WERI-Rb-1 (cell line): ENCODE measurements at places on chromosomes 4 and X.

DNA sequence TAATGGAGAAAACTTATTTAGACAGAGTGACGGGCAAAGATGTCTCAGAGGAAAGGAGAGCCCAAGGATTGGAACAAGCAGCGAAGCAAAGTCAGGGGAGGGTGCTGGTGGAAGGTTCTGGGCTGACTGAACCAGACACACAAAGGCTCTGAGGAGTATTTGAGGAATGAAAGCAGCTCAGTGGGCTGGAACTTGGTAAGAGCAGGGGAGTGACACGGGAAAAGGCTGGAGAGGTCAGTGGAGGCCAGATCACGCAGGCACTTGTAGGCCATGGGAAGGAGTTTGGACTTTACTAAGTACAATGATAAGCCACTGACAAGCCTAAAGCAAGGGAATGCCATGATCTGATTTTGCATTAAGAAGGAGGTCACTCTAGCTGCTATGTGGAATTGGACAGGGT is 71.4 kb downstream of the TSC22D3 start:
- no peak for DNase-seq

DNA sequence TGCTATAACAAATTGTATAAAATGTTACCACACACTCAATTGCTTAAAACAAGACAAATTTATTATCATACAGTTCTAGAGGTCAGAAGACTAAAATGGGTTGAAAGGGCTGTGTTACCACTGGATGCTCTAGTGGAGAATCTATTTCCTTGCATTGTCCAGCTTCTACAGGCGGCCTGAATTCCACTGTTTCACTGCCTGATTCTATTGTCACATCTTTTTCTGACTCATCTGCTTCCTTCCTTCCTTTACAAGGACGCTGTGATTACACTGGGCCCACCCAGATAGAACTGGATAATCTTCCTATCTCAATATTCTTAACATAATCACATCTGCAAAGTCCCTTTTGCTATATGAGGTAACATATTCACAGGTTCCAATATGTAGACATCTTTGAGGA is 19.4 kb upstream of the ARMCX1 start:
- no peak for DNase-seq

GRCh38 chr4:172946503-172946902 is 222.1 kb upstream of the GALNT7 start:
- no peak for DNase-seq

GRCh38 chr4:150743564-150744342 is 161.8 kb downstream of the MAB21L2 start:
- DNase-seq, result no peak

GRCh38 chr4:130035391-130035790 is 939.4 kb downstream of the C4orf33 start:
- no peak for DNase-seq

- DNase-seq, result no peak
These were observed 203.0 kb downstream of the AFAP1 start for GRCh38 chr4:7736436-7737267.

- DNase-seq, result peak; percentile 76
These were observed 56.6 kb upstream of the BCOR start for GRCh38 chrX:40154250-40154852.

DNA sequence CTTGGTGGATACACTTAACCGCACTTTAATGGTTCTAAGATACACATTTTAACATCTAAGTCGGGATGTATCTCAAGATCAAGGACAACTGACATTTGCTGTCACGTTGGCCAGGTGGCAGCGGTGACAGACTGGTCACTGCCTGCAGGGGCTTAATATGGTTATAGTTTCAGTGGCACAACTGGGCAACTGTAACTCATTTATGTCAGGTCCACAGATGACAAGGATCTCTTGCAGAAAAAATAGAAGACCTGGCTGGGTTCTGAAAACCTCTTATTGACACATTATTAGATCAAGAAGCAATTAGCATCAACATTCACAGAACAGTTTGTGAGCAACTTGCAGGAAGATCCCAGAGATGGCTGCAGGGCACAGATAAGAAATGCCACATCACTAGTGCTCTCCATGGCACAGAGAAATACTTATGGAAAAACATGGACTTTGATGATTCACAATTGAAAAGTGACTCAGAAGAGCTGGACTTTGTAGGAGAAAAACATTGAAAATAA is 99.6 kb upstream of the SORBS2 start:
- DNase-seq, result no peak

DNA sequence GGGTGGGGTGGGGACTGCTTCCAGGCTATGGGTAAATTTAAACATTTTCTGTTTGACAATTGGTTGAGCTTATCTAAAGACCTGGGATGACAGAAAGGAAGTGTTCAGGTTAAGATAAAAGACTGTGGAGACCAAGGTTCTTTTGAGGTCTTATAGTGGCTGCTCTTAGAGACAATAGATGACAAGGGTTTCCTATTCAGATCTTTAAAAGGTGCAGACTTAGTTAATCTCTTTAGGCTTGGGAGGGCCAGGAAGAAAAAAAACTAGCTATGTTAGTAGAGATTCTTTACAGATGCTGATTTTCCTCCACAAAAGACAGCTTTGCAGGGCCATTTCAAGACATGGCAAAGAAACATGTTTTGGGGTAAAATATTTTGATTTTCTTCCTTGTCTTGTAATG is 972.5 kb downstream of the CCSER1 start:
- DNase-seq, result no peak

- no peak for DNase-seq
These were observed 2.7 kb downstream of the NDP start for GRCh38 chrX:43970528-43970927.

GRCh38 chrX:39749135-39749534 is 348.6 kb downstream of the BCOR start:
- no peak for DNase-seq

DNA sequence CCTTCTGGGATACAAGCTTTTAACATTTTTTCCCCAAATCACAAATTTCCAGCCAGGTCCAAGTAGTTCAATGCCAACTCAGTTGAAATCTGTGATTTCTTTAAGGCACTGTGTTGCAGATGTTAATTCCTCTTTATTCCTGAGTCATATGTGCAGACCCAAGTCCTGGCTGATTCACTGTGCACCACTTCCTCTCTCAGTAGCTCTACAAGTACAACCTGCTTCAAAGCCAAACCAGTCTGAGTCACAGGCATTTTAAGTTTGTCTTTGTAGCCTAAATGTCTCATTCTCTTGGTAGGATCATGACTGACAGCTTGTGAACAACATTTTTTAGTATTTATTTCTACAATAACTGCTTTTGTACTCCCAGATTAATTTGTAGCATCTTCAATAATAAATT is 165.6 kb upstream of the S100G start:
- DNase-seq, result no peak

GRCh38 chrX:53084863-53085262 is 2.7 kb downstream of the TSPYL2 start:
- DNase-seq, result no peak

DNA sequence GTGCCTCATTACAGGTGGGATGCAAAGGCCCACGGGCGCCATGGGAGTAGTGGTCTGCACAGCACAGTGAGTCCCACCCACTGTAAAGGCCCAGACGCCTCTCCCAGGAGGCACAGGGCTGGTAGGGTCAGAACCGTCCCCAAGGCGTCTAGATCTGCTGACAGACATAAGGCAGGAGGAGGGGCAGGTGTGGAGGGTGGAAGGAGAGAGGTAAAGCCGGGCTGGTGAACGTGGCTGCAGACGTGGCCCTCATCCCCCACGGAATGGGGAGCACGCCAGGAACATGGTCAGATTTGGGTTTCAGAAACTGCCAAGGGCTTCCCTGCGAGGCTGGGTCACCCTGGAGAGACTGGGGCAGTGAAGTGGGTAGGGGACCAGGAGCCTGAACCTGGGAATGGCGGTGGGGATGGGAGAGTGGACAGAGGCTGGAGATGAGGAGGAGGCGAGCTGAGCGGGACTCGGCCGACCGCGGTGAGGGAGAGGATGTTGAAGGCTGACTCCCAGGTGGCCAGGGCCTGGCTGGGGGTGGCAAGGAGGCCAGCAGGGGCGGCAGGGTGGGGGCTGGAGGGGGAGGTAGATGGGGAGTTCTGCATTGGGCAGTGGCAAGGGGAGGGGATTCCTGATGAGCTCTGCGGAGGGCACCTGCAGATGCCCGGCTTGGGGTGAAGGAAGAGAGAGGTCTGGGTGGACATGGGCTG is 184.9 kb downstream of the AFAP1 start:
- no peak for DNase-seq

DNA sequence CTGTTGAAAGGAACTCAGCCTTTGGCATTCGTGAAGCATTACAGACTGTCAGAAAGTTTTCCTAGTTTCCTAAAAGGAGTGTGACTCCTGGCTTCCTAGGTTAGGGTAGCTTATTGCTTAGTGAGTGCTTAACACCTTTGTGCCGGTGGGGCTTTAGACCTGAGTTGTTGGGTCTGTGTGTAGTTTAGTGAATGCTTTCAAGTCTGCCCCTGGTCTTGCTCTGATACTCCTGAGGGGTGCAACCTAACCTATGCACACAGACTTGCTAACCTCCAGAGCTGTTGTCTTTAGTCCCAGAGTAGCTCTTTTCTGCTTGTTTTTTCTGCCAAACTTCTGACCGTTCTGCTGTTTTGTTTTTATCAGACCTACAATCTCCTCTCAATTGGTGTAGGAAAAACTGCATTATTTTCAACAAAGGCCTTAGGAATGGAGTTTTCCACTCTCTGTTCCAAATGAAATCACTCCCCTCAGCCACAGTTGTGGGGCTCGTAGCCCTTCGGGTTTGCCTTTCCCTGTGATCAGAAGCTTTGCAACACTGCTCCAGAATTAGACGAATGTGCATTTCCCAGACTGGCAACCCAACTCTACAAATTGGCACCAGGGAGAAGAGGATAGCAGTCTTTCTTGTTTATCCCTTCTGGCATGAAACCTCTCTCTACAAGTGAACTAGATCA is 1399.1 kb upstream of the PCDH7 start:
- DNase-seq, result no peak

DNA sequence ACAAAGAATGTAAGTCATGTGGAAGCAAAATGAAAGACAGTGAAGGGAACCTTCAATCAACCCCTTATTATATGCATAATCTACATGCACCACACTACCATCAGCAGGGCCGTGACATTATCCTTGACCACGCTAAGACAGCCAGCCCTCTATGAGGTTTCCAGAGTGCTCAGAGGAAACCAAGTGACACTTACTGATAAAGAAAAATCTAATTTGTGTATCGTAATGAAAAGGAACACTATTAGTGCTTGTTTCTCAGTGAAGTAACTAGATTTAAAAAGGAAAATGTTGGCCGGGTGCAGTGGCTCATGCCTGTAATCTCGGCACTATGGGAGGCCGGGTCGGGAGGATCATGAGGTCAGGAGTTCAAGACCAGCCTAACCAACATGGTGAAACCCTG is 56.4 kb downstream of the ABCG2 start:
- no peak for DNase-seq

GRCh38 chr4:48698029-48698971 is 81.8 kb downstream of the FRYL start:
- DNase-seq, result no peak

GRCh38 chr4:174650711-174651355 is 128.5 kb upstream of the HPGD start:
- no peak for DNase-seq
